NCI-H446 treated with DMSO at 0.1 percent for 48 hours (cell line): ENCODE measurements at places on chromosomes 11 and 22.

DNA sequence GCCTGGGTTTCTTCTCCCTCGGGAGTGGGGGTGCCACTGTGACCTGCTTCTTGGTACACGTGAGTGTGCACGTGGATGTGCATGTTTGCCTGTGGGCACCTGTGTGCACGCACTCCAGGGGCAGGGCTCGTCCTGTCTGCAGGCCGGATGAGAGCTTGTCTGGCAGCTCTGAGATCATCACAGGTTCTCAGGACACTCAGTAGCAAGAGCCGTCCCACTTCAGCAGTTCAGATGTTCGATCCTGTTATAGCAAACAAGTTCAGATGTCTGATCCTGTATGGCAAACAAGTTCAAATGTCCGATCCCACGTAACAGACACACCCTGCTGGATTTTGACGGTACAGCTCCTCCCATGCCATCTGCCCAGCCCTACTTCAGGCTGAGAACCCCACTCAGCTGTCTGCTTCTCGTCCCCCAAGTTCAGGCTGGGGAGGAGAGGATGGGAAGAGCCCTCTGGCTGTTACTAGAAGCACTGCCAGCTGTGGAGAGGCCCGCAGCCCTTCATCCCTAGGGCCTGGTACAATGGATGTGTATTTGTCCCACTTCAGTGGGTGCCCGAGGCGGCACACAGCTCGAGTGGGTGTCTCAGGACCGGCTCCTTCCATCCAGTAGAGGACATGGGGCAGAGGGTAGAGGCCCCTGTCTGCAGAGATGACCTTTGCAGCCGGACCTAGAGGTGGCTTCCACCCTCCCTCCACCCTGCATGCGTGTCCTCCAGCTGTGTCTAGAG lies 1126.9 kb downstream of the BRD1 start:
- DNase-seq: no peak

GRCh38 chr11:28366549-28367346 lies 258.6 kb downstream of the METTL15 start:
- DNase-seq: no peak

GRCh38 chr11:76805206-76805913 lies 22.2 kb downstream of the TSKU start:
- no peak for DNase-seq

GRCh38 chr22:26172389-26172990 lies 3.2 kb downstream of the SEZ6L start:
- DNase-seq: peak; percentile 31

DNA sequence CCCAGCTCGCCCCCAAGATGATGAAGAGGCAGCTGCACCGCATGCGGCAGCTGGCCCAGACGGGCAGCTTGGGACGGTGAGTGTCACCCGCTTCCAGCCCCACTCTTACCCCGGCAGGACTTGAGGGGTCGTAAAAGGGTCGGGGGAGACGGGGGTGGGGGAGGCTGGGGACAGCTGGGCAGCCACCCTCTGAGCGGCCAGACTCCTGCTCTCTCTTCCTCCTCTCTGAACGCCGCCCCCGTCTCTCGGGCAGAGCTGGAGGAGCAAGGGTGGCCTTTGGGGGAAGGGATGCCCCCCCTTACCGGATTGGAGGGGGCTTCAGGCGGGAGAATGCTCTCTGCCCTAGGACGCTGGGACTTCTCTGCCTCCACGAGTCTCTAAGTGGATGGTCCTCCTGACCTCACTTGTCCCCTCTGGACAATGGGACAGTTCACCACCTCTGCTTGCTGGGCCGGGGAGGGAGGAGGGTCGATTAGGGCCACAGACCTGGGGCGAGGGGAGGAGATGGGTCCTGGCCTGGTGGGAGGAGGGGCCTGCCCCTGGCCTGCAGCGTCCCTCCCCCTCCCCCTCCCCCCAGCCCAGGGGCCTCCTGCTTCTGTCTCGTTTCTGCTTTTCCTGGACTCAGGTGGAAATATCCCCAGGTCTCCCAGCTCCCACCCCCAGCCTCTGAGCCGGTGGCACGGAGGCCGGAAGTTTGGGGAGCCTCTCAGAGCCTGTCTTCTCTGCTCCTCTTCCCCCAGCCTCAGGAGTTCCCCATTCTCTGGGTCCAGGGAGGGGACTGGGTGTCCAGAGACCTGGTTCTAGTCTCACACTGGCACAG lies 512 bp downstream of the SH3BP1 start:
- no peak for DNase-seq

GRCh38 chr11:15923183-15923582 lies 433.2 kb downstream of the SOX6 start:
- DNase-seq: peak; percentile 29

DNA sequence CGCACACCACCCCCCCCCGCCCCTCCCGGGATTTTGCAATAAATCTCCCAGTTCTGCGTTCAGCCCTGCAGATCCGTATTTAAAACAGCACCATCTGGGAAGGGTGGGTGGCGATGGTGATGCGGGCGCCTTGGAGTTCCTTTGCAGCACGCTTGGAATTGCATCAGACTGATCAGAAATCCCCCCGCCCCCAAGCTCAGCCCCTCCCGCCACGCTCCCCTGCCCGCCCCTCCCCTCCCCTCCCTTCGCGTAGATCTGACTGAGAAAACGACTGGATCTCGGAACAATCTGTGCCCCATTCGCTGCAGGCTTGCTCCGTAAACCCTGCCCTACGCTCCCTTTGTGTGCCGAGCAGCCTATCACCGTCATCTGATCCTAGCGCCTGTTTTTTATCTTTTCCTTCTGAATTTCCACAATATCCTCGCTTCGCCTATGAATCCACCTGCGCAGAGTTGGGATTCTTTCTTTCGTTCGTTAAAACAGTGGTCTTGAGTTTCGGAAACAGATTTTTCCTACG lies 18.1 kb upstream of the BDNF start:
- DNase-seq: peak; percentile 64

- no peak for DNase-seq
Measured at GRCh38 chr11:11798586-11799438, 43.0 kb upstream of the USP47 start.

GRCh38 chr22:33803371-33804282 lies 116.6 kb downstream of the LARGE1 start:
- no peak for DNase-seq

DNA sequence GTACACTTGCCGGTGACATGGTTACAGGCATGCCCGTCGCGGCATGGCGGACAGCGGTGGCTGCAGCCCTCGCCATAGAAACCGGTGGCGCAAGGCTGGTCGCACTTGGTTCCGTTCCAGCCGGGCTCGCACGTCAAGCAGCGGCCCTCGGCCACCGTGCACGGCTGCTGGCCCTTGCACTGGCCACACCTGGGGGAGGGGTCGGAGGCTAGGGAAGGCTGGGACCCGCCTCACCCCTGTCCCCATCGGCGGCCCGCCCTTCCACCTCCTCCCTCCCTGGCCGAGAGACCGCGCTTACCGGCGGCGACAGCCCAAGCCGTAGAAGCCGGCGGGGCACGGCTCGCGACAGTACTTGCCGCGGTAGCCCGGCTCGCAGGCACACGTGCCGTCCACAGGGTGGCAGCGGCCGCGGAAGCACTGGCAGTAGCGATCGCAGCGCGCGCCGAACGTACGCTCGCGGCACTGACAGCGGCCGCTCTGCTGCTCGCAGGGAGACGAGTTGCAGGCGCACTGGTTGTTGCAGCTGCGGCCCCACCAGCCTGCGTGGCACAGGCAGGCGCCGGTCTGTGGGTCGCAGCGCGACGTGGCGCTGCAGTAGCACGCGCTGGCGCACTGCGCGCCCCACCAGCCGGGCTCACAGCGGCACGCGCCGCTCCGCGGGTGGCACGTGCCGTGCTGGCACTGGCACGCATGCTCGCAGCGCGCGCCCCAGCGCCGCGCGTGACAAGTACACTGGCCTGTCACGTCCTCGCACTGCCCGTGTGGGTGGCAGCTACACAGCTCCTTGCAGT lies 6.7 kb downstream of the SCARF2 start:
- no peak for DNase-seq

DNA sequence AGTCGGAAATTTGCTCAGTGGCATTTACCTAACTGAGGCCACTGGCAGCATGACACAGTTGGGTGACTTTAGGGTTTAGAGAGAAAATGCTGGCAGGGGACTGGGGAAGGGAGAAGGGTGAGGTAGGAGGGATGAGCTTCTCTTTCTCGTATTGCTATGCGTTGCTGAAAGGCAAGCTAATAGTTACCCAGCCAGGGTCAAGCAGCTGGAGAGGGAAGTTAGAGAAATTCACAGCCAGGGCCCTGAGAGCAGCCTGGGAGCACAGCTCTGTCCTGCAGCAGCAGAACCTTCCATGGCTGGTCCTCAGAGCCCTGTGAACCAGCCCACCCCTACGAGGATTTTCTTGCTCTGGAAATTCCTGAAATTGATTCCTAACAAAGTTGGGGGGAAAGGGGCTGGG lies 679.6 kb downstream of the NTM start:
- no peak for DNase-seq

- no peak for DNase-seq
Measured at GRCh38 chr22:38276166-38276565, 3.4 kb upstream of the TMEM184B start.
